ENCODE measurements at places on chromosomes 11 and 22. TPM values are rescaled to one million over a fixed set of nuclear protein-coding genes. Genes with fewer than 3 reads are reported as not detected.

Gene HMOX1
- total RNA-seq: 26.8 TPM

Gene SCGB2A2
- not detected for total RNA-seq

GRCh38 chr11:10774811-10775210 lies 23.8 kb downstream of the CTR9 start:
- no peak overlapping the region for H3K27ac ChIP-seq
- peaks cover 78% of the 10 kb centered on the region for H3K36me3 ChIP-seq
- no peak for DNase-seq
- H3K4me1 ChIP-seq: no peaks in the 10 kb centered on the region
- no peak overlapping the region for H3K4me3 ChIP-seq

DNA sequence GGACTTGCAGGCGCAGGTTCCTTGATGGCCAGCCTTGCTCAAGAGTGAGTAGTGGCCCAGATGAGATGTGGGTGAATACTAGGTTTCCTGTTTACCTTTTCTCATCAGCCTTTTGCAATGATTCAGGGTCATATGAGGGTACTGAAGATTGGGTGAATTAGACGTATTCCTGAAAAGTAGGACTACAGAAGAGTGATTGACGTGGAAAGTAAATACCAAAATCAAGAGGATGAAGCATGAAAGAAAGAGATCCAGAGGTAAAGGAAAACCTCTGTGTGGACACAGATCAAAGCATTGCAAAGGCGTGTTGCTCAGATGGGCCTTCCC lies 59.9 kb downstream of the CYB5R2 start:
- no peak overlapping the region for H3K27ac ChIP-seq
- H3K27me3 ChIP-seq: no peaks in the 10 kb centered on the region
- H3K36me3 ChIP-seq: no peaks in the 10 kb centered on the region
- no peak overlapping the region for H3K4me3 ChIP-seq
- DNase-seq: no peak
- peaks cover 13% of the 10 kb centered on the region for H3K4me1 ChIP-seq

DNA sequence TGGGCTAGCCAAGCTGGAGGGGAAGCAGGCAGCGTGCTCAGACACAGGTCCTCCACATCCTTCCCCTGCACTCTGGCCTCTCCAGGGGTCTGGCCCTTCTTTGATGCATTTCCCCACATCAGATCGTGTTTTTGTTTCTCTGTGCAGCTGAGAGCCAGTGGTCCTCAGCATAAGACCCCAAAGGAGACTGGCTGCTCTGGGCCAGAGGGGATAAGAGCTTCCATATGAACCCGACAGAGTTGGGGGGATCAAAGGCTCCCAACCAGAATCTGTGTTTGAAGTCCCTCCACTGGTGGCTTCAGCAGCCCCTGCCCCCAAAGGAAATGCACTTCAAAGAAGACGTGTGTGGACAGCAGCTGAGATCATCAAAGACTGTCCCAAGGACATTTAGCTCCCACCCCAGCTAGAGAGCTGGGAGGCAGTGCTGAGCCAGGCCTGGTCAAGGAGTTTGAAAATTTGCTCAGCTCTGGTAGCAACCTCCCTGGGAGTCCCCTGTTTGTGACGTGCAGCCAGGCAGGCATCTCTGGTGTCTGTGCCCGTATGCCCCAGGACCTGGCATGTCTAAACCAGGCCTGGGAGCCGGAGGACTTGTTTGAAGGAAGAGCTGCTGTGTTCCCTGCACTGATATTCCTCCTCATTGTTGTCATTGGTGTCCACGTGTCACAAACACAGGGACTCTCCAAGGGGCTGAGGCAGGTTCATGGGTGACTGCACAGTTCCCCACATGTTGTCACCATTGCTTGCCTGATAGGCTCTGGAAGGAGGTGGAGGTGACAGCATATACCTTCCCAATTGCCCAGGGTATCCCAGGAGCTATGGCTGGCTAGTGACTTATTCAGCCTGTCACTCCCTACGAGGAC lies 99.0 kb downstream of the AMOTL1 start:
- no peaks in the 10 kb centered on the region for H3K36me3 ChIP-seq
- no peaks in the 10 kb centered on the region for H3K4me1 ChIP-seq
- H3K27ac ChIP-seq: no peak overlapping the region
- H3K4me3 ChIP-seq: no peak overlapping the region
